Activated T-cell treated with anti-CD3 and anti-CD28 coated beads for 4 hours (primary cell): ENCODE measurements at places on chromosomes 3 and 15.

DNA sequence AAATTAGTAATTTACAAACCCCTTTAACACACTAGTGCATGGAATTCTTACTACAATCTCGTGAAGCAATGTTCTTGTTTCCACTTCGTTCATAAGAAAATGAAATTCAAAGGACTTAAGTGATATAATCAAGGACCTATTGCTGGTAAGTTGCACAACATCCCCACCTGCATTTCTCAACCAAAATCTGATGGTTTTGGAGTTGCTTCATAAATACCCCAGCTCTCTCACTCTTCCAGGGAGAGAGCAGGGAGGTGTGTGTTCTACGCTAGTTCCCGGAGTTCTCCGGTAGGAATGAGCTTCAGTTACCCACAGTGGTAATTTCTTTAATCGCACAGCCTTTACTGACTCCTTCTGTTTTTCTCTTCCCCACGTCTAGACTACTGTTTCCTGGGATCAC, 81.8 kb downstream of the LRRN1 start:
- DNase-seq = no peak

GRCh38 chr3:16614033-16615031, 9.1 kb upstream of the DAZL start:
- DNase-seq = no peak

DNA sequence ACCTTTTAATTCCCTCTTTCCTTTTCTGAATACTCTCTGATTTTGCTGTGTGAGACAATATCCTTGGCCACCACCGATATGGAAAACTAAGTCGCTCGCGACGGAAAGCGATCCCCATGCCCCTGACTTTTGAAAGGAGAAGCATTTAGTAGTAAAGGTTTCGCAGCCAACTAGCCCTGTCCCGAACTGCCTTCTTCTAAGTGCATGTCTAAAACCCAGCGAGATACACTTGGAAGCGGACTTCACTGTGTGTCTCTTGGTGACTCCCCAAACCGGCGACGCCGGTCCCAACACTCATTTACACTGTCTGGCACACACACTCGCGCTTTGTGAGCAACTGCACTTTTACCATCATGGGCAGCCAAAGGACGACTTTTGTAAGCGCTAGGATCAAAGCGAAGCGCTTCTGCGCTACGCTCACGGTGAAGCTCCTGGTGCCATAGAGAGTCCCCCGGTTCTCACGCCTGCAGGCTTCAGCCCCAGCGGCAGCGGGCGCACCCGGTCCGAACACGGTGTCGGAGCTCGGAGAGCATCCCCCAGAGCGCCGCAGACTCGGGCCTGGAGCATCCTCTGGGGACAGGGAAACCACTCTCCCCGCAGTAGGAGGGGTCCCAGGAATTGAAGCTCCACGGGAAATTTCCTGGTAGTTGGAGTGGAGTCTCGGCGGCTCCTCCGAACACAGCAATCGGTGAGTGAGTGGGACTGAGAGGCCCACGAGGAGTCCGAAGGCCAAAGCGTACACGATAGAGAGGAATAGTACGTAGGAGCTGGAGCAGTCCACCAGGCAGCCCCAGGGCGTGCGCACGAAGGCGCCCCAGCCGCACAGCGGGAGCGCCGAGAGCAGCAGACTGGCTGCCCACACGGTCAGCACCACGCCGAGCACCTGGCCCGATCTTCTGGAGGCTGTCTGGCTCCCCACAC, 1.4 kb downstream of the GPR149 start:
- DNase-seq = no peak

GRCh38 chr15:67135494-67135893, 70.1 kb downstream of the SMAD3 start:
- no peak for DNase-seq

DNA sequence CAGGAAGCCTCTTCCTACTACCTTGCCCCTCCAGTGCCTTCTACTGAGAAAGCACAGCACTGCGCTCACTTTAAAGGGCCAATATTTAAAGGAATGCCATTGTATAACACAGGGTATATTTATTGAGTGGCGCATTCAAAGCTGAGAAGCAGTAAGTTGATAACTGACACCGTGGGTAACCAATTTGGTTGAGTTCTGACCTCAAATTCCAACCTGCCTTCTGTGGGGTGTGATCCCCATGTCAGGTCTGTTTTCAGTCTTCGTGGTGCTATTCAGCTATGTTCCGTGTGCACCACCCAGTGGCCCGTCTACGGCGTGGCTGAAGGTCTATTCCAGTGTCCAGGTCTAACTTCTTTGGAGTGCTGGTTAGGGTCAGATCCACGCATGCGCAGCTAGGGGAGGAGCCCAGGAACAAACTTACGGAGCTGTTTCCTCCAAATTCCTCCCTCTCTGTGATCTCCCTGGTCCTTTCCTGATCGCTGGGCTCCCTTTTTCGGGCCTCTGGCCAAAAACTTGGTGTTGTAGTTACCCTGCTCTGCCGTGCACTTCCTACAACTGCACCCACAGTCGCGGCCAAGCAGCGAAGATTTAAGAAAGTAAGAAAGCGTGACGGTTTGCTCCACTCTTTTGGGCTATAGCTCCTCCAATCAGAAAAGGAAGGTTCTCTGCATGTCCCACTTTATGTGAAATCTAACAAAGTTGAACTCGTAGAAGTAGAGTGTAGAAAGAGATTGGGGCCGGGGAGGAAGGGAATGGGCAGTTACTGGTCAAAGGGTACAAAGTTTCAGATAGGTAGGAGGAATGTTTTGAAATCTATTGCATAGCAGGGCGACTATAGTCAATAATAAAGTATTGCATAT, 7.7 kb downstream of the LRRC2 start:
- DNase-seq = peak; percentile 45

- DNase-seq = no peak
These were observed 70.0 kb downstream of the ALCAM start for GRCh38 chr3:105436687-105437086.

GRCh38 chr15:95326431-95327182, 1003.9 kb upstream of the NR2F2 start:
- DNase-seq = no peak

DNA sequence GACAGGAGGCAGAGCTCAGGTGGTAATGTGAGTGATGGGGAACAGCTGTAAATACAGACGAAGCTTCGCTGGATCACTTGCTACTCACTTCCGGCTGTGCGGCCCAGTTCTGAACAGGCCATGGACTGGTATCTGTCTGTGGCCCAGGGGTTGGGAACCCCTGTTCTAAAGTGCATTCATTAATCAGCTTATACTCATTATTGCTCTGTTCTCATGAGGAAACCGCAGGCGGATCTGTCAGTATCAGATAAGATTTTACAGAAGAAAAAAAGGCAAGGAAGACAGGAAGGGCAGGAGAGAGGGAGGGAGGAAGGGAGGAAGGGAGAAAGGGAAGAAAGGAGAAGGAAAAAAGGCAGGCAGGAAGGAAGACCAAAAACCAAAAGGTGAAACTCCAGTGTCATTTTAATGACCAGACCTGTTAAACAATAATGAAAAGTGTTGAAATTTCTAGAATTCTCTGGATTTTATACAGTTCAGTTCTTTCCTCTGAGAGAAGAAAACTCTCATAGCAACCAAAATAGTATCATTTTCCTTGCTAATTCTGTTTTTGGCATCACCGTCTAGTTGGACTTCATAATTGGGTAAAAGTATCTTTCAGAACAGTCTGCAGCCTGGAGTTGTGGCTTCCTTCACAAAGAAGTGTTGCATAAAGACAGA, 128.0 kb upstream of the PROK2 start:
- no peak for DNase-seq
